ENCODE measurements at places on chromosomes 16 and 17. TPM values are rescaled to one million over a fixed set of nuclear protein-coding genes. Genes with fewer than 3 reads are reported as not detected.

GRCh38 chr17:78935419-78936323 is 10.5 kb upstream of the TIMP2 start:
- no peak for DNase-seq

GRCh38 chr16:35200662-35201061 is 1741.2 kb downstream of the TP53TG3F start:
- DNase-seq: no peak

DNA sequence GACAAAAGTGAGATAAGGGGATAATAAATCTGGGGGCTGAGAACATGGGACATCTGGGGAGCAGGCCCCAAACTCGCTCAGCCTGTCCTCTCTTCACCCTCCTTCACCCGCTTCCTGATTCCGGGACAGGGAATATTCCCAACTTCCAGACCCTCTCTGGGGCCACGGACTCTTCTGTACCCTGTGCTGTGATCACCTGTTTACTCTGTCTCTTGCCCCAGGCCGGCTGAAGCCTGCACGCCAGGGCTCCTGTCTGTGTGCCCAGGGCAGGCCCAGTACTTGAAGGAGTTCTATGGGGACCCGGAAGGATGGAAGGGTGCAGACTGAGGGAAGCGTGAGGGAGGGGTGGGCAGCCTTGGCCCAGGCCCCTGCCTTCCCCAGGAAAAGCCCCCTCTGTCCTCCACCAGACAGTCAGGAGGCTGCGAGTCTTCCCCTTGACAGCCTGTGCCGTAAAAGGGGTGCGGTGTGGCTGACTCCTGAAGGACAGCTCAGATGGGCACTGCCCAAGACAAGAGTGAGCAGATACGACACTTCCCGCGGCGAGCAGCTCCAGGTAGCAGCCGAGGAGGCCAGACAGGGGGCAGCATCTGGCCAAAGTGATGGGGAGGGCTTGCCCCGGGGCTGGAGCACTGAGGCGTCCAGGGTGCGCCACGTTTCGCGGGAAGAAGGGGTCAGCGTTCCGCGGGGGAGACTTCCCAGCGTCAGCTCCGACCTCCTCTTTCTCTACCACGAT is 1.0 kb upstream of the CCNF start:
- no peak for DNase-seq

DNA sequence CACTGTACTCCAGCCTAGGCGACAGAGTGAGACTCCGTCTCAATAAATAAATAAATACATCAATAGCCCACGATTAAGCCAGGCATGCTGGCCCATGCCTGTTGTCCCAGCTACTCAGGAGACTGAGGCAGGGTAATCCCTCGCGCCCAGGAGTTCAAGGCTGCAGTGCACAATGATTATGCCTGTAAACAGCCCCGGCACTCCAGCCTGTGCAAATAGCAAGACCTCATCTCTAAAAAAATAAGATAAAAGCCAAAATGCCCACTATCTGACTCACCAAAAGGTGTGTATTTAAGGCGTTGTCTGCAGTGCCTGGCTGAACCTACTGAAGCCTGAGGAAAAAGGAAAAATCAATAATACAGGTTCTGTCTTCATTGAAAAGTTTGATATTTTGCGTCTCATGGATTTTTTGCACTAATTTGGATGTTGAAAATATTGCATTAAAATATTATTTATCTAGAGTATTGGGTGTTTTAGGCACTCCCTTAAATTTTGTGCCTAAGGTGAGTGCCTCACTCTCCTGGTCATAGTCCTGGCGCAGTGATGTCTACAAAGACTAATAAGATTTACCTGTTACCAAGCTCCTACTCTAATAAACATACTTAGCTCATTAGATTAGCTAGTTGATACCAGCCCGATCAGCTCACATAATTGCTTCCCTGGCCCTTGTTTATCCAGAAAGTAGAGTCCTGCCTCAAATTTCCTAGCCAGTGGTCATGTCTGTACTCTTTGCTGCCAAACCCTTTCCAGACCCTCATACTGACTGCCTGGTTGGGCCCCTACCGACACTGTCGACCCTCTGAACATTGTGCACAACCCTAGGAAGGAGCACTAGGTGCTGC is 24.7 kb upstream of the TOB1 start:
- DNase-seq: no peak

The CCL22 gene
- total RNA-seq: 0.50 TPM

The PIMREG gene
- 16.4 TPM for total RNA-seq

- DNase-seq: no peak
Observed at GRCh38 chr17:57569853-57570252, 175.2 kb downstream of the CCDC182 start.

GRCh38 chr16:24463196-24463945 is 76.0 kb upstream of the RBBP6 start:
- no peak for DNase-seq
